ENCODE measurements at places on chromosomes 4 and X.

DNA sequence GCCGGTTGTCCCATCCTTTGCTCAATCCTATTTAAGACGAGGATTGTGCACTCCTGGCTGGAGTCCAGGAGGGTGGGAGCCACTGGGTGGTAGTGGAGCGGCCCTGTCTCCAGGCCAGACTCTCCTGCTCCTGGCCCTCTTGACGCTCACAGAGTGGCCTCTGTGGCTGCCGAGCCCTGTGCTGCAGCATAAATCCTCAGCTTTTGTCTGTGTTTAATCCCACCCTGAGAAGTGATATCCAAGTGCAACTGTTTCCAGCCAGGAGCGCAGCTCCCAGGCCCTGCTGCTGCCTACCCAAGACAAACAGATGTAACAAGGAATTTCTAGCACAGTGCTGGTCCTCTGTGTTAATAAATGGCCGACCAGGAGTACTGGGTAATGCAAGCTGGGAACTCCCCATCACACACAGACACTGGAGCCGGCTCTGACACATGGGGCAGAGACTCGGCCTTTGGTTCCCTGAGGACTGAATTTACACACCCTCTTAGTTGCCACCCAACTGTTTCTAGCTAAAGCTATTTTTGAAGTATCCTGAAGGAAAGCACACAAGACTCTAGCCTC, 85.3 kb downstream of the GATB start:
- DNase-seq = no peak

- no peak for DNase-seq
Observed at GRCh38 chr4:36747277-36748129, 466.1 kb downstream of the DTHD1 start.

- DNase-seq = no peak
Observed at GRCh38 chrX:77431227-77431626, 16.0 kb upstream of the FGF16 start.

DNA sequence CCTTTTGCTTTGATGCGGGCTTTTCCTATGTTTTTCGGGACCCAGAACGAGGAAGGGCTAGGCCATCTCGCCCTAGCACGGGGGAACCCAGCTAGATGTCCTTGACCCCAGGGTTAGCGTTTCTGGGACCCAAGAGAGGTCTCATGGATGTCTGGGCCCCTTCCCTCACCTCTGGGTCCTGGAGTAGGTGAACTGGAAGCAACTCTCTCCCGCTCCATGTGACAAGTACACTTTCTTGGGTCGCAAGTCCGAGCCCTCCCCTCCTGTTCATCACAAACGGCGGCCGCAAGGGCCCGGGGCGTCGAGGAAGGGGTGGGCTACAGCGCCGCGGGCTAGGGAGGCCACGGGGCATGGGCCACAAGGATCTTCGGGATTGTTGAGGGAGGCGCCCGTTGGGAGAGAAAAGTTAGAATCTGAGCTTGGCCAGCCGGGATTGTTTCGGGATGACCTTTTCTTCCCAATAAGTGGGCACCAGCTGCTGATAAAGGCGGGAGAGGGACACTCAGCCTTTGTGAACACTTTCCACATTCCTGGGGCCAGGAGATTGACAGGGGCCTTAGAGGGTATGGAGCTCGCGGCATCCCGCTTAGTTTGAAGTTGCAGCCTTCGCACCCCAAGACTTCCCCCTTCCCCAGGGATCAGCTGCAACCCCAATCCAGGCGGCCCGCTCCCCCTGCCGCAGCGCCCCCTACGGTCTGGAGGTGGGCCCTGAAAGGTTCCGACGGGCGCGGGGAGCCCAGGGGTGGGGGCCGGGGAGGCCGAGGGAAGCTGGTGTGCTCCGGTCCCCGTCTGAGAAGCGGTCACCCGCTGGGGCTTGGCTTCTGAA, 136.9 kb upstream of the ZIC3 start:
- no peak for DNase-seq

- DNase-seq = no peak
Observed at GRCh38 chr4:34721835-34722234, 1522.5 kb downstream of the ARAP2 start.

GRCh38 chrX:104854790-104855340, 288.9 kb downstream of the IL1RAPL2 start:
- no peak for DNase-seq

- DNase-seq = no peak
Observed at GRCh38 chr4:91228659-91229058, 1075.1 kb upstream of the GRID2 start.

- no peak for DNase-seq
Observed at GRCh38 chr4:72022553-72022952, 9.2 kb upstream of the NPFFR2 start.

DNA sequence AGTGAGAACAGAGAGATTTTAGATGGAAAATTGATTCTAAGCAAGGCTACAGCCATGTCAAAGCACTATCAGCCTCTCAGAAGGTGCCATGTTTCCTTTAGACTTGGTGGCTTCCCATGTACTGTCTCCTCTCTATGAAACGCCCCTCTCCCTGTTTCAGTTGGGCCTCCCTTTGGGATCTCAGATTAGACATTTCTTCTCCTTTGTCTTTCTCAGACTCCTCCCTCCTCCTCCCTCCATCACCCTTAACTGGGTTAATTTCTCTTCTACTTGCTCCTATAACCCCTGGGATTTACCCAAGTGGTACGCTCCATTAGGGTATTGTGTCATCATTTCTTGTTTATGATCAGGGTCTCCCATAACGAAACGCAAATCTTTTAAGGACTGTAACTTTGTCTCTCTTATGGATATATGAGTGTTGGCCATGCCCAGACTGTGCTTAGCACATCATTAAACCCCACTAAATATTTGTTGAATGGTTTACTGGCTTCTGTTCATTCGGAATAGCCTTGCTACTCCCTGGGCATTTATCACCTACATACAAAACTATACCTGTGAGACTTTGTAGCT, 106.8 kb downstream of the FAM9B start:
- DNase-seq = no peak

DNA sequence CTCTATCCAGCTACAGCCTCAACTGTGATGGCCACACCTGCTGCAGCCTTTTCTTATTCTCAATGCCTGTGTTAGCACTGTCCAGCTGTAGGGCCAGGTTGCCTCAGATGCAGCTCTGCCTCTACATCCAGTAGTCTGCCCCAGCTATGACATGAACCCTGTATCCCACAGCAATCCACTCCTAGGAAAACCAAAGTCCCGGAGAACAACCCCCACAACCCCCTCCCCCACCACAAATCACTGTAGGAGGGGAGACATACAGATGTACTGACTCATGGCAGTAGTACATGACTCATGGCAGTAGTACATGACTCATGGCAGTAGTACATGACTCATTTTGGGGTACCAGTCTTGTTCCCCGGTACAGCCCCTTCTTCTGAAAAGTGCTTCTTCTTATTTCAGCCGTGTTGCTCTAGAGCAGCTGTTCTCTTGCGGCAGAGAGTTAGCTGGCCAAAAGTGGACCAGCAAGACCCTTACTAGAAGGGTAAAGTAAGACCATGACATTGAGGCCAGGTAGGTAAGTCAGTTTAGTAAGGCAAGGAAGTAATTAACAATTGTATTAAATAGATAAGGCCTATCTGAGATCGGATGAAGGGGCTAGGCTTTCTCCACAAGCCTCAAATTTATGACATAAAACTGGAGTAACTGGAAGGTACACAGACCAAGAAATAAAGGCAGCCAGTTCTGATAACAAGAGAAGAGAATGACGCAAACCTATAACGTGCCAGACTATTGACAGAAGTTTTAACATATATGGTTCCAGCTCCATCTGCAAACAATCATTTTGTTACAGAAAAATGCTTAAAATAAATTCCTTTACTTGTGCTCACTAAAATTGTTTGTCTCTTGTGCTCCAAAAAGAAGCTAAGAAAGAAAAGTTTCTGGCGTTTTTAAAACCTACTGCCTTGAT, 221.4 kb downstream of the TACR3 start:
- DNase-seq = no peak

DNA sequence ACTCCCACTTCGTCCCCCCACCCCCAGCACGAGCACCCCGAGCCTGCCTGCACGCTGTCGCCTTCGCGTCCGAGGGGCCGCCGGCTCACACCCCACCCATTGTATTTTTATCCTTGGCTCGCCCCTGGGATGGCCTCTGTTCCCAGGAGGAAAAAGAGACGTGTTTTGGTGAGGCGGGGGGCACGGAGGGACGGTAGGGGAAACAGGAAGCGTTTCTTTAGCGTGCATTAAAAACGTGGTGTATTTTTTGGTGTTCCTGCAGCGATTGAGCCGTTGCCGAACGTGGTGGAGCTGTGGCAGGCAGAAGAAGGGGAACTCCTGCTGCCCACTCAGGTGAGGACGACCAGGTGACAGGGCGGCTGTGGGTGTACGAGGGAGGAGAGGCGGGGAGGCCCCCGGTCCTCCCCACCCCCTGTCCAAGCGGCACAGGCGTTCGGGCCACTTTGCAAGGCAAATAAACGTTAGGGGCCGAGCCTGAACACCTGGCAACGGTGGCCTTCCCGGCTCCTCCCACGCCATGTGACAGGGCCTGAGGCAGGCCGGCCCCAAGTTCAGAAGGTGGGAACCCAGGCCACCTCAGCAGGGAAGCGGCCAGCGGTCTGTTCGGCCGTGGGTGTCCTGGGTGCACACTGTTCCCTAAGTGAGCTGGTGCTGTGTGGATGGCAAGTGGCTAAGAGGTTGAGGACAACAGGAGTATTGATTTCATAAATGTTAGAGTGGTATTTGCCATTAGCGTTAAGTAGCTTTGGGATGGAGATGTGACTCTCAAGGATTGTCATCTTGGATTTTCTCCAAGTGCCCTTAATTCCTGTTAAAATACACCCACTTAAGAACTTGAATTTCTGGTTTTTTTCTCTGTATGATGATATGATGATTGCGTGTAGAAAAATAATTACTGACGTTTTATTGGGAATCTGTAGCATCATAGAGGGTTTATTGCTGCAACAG, 1.1 kb downstream of the TMEM131L start:
- DNase-seq = peak; percentile 73

DNA sequence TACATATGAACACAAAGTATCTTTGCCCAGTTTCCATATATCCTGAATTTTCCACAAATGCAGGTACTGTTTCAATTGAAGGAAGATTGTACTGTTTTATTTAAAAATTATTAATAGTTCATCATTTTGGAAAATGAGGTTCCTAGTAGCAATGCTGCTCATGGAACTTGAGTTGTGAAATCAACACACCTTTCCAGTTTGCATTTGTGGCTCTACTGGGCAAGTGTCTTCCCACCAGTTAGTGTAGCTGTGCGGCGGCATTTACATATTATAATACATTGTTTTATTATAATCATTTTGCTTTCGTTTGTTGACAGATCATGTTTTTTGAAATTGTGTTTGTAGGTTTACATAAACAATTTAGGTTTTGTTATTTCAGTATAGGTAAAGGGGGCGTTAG, 2.0 kb upstream of the DDX3X start:
- no peak for DNase-seq

GRCh38 chrX:109281483-109282275, 200.2 kb downstream of the GUCY2F start:
- DNase-seq = no peak

- DNase-seq = no peak
Observed at GRCh38 chr4:83599183-83599582, 63.3 kb downstream of the GPAT3 start.

GRCh38 chrX:1781766-1782165, 166.9 kb downstream of the ASMT start:
- DNase-seq = no peak

GRCh38 chrX:153469811-153470410, 465 bp downstream of the HAUS7 start:
- DNase-seq = peak; percentile 58

DNA sequence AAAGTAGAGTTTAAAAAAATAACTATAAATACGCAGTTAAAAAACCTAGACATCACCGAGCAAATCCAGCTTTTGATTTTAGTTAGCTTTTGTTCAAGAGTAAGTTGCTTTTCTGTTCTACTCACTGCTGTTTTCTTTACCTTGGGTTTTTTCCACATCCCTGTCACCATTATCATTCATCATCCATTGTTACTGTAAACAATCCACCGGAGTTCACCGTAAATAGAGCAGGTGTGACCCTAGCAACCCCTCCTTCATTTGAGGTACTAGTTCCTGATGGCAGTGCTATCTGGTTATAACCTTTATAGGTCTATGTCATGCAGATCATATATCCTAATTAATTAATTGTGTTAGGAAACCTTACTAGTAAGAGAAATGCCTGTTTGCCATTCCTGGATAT, 43.0 kb upstream of the TEX13D start:
- no peak for DNase-seq

Data from activated CD8-positive, alpha-beta memory T cell treated with anti-CD3 and anti-CD28 coated beads, Interleukin-2, amount 50 U/mL, for 48 hours (primary cell).